ENCODE measurements at places on chromosomes 5 and 9. TPM values are rescaled to one million over a fixed set of nuclear protein-coding genes. Genes with fewer than 3 reads are reported as not detected.

DNA sequence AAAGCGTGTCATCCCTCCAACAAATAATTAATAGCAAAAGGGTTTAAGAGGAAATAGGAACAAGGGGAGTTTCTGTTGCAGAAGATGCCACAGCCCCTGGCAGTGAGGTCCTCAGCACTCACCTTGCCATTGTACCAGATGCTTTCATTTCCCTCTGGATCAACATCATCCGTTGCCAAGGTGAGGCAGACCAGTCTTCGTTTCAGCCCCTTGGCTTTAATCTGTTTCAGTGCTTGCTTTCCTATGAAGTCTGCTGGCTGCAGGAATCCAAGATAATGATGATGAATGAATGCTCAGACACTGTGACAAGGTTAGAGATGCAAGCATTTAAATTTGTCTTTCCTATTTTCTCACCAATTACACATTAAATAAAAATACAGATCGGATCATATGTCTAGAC is 20.0 kb upstream of the ARSB start:
- no peaks in the 10 kb centered on the region for H3K36me3 ChIP-seq
- no peak overlapping the region for H3K4me3 ChIP-seq

DNA sequence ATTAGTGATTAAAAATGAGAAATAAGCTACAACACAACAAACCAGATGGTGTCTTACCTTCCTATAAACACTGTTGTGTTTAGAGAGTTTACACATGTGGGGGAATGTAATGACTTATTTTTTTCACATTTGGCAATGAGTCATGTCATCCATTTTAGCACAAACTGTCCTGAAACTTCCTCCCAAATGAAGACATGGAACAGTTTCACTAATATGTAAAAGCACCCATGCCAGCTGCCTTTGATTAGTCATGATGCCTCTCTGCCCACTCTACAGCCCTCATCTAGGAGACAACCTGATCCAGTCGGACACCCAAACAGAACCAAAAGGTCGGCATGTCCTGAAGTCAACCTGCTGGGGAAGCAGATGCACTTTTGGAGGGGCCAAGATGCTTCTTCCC is 98.2 kb downstream of the SEMA5A start:
- no peak overlapping the region for H3K4me3 ChIP-seq
- no peaks in the 10 kb centered on the region for H3K4me1 ChIP-seq
- no peak overlapping the region for H3K27ac ChIP-seq
- H3K27me3 ChIP-seq: no peaks in the 10 kb centered on the region
- no peaks in the 10 kb centered on the region for H3K36me3 ChIP-seq

GRCh38 chr9:101858026-101858425 is 119.6 kb upstream of the GRIN3A start:
- DNase-seq: no peak
- no peaks in the 10 kb centered on the region for H3K36me3 ChIP-seq
- no peaks in the 10 kb centered on the region for H3K27me3 ChIP-seq
- H3K4me3 ChIP-seq: no peak overlapping the region

- H3K27me3 ChIP-seq: no peaks in the 10 kb centered on the region
- no peaks in the 10 kb centered on the region for H3K36me3 ChIP-seq
- no peak for DNase-seq
- H3K4me1 ChIP-seq: no peaks in the 10 kb centered on the region
- no peak overlapping the region for H3K4me3 ChIP-seq
Observed at GRCh38 chr5:128252196-128252595, 168.6 kb downstream of the SLC12A2 start.

- peaks cover 30% of the 10 kb centered on the region for H3K4me1 ChIP-seq
- no peak overlapping the region for H3K4me3 ChIP-seq
- H3K27me3 ChIP-seq: no peaks in the 10 kb centered on the region
- H3K27ac ChIP-seq: peak overlapping the region; percentile 94
Observed at GRCh38 chr9:78865737-78866136, 568.8 kb downstream of the PSAT1 start.

- H3K27me3 ChIP-seq: no peaks in the 10 kb centered on the region
- no peak overlapping the region for H3K27ac ChIP-seq
- H3K4me1 ChIP-seq: no peaks in the 10 kb centered on the region
- no peak for DNase-seq
Observed at GRCh38 chr9:69657269-69657668, 14.9 kb downstream of the APBA1 start.

DNA sequence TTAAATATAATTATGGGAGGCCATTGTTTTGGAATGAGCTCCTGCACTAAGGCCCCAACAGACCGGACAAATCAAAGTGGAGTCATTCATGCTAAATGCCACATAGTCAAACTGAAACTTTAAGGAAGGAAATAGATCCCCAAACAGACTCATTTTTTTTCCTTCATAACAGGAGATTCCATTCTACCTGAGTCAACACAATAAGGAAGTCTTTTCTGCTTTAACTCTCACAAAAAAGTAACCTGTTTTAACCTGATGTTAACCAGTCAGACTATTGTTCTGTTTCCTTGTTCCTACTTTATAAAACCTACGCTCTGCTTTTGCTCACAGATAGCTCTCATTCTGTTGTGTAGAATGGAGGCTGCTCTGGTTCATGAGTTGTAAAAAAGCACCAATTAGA is 234.9 kb downstream of the YTHDC2 start:
- no peaks in the 10 kb centered on the region for H3K4me1 ChIP-seq
- H3K36me3 ChIP-seq: no peaks in the 10 kb centered on the region
- H3K27ac ChIP-seq: no peak overlapping the region
- DNase-seq: peak; percentile 5
- peaks cover 4% of the 10 kb centered on the region for H3K27me3 ChIP-seq

GRCh38 chr5:84961903-84962302 is 577.2 kb upstream of the EDIL3 start:
- no peak overlapping the region for H3K27ac ChIP-seq
- H3K4me3 ChIP-seq: no peak overlapping the region
- H3K27me3 ChIP-seq: no peaks in the 10 kb centered on the region
- H3K4me1 ChIP-seq: no peaks in the 10 kb centered on the region
- no peak for DNase-seq

DNA sequence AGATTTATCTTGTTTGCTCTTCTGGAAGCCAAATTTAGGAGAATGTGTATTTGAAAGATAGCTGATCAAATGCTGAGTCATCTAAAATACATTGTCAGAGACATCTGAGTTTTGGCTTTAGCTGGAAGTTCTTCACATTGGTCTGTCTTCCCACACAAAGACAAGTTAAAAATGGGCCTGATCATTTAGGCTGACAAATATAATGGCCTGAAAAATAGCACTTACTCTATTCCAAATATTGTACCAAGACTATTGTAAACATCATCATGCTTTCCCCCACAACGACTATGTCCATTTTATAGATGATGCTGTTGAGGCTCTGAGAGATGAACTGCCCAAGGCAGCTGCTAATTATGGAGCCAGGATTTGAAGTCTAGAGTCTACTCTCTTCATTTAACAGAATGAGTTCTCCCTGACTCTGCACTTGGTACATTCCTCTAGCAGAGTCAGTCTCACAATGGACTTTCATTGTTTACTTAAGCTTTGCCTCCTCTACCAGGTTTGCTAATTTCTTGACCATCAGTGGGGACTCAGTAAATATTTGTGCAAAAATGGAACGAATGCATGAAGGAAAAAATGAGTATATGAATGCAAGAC is 619.4 kb upstream of the KLF4 start:
- H3K27ac ChIP-seq: no peak overlapping the region
- H3K4me1 ChIP-seq: 0 out of 2 replicates have a peak, but pooled peaks cover 4% of the 10 kb centered on the region

GRCh38 chr5:68490406-68490805 is 274.9 kb downstream of the PIK3R1 start:
- H3K4me1 ChIP-seq: no peaks in the 10 kb centered on the region
- no peak for DNase-seq
- no peaks in the 10 kb centered on the region for H3K27me3 ChIP-seq
- no peaks in the 10 kb centered on the region for H3K36me3 ChIP-seq
- no peak overlapping the region for H3K4me3 ChIP-seq

- no peak overlapping the region for H3K4me3 ChIP-seq
- DNase-seq: no peak
- H3K27me3 ChIP-seq: no peaks in the 10 kb centered on the region
- peaks cover 84% of the 10 kb centered on the region for H3K4me1 ChIP-seq
- peaks cover 8% of the 10 kb centered on the region for H3K36me3 ChIP-seq
Observed at GRCh38 chr5:78592735-78593386, 55.7 kb downstream of the LHFPL2 start.

GRCh38 chr5:117054911-117055310 is 480.3 kb upstream of the SEMA6A start:
- DNase-seq: no peak
- H3K4me3 ChIP-seq: no peak overlapping the region
- H3K4me1 ChIP-seq: no peaks in the 10 kb centered on the region
- no peaks in the 10 kb centered on the region for H3K36me3 ChIP-seq
- no peaks in the 10 kb centered on the region for H3K27me3 ChIP-seq

DNA sequence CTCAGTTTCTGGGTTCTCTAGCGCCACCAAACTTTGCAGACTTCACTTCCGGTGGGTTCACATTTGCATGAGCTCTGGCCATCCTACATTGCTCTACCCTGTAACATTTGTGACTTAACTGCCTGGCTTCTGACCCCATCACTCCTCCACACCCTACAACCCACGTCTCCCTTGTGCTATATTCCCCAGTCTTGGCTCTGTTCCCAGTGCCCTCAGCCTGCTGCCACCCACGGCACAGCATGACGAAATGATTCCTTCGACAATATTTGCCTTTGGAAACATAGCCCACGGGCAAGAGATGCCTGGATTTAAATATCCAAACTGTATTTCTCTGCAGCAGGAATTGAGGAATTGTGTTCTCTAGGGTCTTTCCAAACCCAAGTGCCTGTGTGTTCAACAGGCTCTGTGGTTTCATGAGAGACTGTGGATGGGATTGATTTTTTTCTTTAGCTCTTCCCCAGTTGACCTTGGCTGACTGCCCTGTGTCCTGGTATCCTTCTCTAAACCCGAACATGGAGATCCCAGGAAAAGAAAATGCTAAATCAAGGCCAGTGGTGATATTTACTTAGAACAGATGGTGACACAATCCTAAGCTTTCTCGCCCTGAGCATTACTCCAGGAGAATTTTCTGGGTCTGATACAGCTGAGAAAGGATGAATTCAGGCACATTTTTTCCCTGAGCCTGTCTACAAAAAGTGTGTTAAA is 44.4 kb upstream of the GRIA1 start:
- 0 out of 2 replicates have a peak, but pooled peaks cover 5% of the 10 kb centered on the region for H3K4me1 ChIP-seq
- no peaks in the 10 kb centered on the region for H3K36me3 ChIP-seq
- peak; percentile 24 for DNase-seq
- no peak overlapping the region for H3K27ac ChIP-seq

DNA sequence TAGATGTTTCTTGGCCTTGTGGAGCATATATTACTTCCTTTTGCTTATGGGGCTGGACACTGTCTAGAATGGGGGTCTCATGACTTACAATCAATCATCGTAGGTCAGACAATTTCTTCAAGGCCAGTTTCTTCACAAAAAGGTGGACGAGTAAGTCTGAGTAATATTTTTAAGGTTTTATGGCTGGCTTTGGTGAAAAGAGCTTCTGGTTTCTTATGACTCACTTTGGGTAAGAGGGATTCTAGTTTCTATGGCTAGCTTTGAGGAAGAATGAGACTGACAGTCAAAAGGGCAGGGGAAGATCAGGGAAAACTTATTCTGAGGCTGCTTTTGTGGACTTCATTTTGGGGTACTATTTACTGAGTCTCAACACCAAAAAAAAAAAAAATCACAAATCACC is 2067.2 kb upstream of the C9orf72 start:
- DNase-seq: peak; percentile 66
- H3K27me3 ChIP-seq: no peaks in the 10 kb centered on the region
- H3K27ac ChIP-seq: peak overlapping the region; percentile 22
- no peak overlapping the region for H3K4me3 ChIP-seq
- no peaks in the 10 kb centered on the region for H3K36me3 ChIP-seq

- H3K36me3 ChIP-seq: no peaks in the 10 kb centered on the region
- DNase-seq: no peak
- no peaks in the 10 kb centered on the region for H3K4me1 ChIP-seq
- H3K27ac ChIP-seq: no peak overlapping the region
- H3K4me3 ChIP-seq: no peak overlapping the region
Observed at GRCh38 chr5:120512068-120512467, 48.0 kb downstream of the PRR16 start.

DNA sequence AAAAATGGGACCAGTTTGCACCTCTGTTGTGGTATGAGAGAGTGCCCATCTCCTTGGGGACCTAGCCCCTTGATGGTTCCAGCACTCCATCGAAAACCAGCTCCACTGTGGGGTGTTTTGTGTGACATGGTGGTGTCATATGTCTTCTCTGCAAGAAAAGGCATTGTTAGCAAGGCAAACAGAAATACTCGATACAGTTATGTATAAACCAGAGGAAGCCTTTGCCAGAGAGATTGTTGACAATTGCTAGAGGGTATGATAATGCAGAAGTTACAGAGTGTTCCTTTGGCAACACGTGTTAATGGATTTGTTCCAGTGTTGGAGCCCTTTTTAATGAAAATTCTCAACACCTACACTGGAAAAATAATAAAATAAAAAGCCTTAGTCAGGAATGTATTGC is 270.4 kb upstream of the DMRT1 start:
- no peak overlapping the region for H3K27ac ChIP-seq
- H3K4me1 ChIP-seq: no peaks in the 10 kb centered on the region
- DNase-seq: no peak
- no peaks in the 10 kb centered on the region for H3K27me3 ChIP-seq
- no peaks in the 10 kb centered on the region for H3K36me3 ChIP-seq

DNA sequence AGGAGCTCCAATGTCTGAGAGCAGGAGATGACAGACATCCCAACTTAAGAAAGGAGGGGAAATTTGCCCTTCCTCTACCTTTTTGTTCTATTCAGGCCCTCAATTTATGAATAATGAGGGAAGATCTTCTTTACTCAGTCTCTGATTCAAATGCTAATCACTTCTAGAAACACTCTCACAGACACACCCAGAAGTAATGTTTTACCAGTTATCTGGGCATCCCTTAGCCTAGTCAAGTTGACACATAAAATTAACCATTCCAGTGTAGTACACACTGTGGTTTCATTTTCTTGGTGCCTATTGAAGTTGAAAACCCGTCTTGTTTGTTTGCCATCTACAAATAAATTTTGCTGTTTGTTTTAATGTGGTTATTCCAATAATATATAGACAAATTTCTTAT is 167.6 kb downstream of the PCSK1 start:
- H3K4me1 ChIP-seq: peaks cover 2% of the 10 kb centered on the region
- DNase-seq: no peak
- no peak overlapping the region for H3K4me3 ChIP-seq
- H3K36me3 ChIP-seq: no peaks in the 10 kb centered on the region
- H3K27ac ChIP-seq: no peak overlapping the region

DNA sequence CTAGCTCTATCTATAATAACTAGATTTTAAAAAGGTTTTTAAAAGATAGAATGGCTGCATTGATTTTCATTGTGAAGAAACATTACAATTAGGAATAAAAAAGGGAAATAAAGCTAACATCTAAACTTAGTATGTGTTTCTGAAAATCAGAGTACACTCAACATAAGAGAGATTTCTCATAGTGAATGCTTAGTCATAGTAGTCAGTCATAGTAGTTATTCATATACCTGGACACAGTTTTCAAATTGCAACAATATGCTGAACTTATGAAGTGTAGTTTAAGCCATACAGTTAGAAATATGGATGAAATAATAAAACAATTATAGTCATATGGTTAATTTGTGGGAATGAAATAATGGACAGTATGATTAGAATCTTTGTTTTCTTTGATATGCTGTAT is 273.0 kb upstream of the CTNND2 start:
- no peaks in the 10 kb centered on the region for H3K4me1 ChIP-seq
- peak; percentile 17 for DNase-seq
- H3K27me3 ChIP-seq: no peaks in the 10 kb centered on the region
- H3K27ac ChIP-seq: no peak overlapping the region

- DNase-seq: peak; percentile 13
- H3K36me3 ChIP-seq: no peaks in the 10 kb centered on the region
- H3K27me3 ChIP-seq: peaks cover 5% of the 10 kb centered on the region
Observed at GRCh38 chr9:78031444-78031892, at the start of gene GNAQ. Gene GNAQ, minus strand, starts transcription at chr9:78031811. Its CDS starts 576 bp downstream, at chr9:78031235.

GPRIN1 gene
- 19.9 TPM for total RNA-seq

PCA3 gene
- not detected for total RNA-seq

ALAD gene
- total RNA-seq: 7.9 TPM

SPINK4 gene
- not detected for total RNA-seq

JAKMIP2 gene
- not detected for total RNA-seq

Measured in PC-3 (cell line).